ENCODE measurements at places on chromosomes 6 and 20.

GRCh38 chr20:1824834-1825233 lies 70.4 kb upstream of the SIRPA start:
- no peak for DNase-seq

GRCh38 chr6:125149256-125150144 lies 4.1 kb upstream of the TPD52L1 start:
- no peak for DNase-seq

DNA sequence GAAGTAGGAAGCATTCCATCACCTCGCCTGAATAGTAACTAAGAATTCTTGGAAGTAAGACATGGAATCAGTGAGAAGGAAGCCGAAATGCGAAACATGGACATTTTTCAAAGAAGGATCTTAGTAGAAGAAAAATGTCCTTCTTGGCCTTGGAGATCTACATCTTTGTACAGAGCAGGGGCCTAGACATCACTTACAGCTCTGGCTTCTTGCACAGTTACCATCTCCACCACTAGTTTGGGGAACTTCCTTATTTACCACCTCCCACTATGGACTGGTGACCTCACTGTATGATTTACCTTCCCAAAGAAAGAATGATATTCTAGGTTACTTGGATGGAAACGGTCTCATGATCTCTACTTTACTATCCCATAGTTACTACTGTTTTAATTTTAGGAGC lies 15.7 kb downstream of the CASS4 start:
- no peak for DNase-seq

GRCh38 chr6:22956029-22956681 lies 386.8 kb downstream of the HDGFL1 start:
- DNase-seq: no peak

DNA sequence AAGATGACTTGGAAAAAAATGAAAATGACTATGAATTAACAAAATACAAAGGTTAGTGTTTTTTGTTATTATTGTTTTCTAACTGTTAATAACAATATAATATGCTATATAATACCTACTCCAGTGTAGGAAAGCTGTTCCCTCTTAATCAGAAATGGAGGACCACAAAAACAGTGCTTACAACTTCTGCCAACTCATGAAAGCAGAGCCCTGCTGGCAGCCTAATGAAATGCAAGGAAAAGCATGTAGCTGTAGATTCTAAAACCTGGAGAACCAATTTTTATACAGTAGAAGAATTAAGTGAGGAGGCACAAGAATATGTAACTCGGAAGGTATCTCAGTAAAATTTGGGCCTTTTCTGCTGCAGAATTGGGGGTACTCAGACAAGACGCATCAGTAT lies 29.4 kb downstream of the PHIP start:
- DNase-seq: peak; percentile 16
